Kidney (tissue), 22 donors: ENCODE measurements at places on chromosomes 3 and 15.

GRCh38 chr3:198112031-198112430 is 152.0 kb downstream of the LMLN start:
- DNase-seq = no peak

DNA sequence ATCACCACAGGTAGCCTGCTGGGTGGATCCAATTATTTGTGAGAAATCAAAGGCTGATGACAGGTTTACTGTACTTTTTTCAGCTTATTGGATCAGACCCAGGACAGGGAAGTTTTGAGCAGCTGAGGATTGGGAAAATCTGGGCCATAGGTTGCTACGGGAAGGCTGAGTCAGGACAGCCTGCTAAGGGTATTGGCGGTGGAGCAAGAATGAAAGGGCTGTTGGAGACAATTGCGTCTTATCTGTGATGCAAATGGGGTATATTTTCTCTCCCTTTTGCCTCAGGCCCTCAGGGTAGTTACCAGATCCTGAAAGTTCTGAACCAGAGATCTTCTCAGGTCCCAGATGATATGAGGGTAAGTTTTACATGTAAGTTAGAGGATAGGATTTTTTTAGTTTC is 317.7 kb downstream of the EDEM1 start:
- no peak for DNase-seq

- DNase-seq = peak; percentile 86
These were observed 62.1 kb upstream of the XCR1 start for GRCh38 chr3:46089237-46090011.

DNA sequence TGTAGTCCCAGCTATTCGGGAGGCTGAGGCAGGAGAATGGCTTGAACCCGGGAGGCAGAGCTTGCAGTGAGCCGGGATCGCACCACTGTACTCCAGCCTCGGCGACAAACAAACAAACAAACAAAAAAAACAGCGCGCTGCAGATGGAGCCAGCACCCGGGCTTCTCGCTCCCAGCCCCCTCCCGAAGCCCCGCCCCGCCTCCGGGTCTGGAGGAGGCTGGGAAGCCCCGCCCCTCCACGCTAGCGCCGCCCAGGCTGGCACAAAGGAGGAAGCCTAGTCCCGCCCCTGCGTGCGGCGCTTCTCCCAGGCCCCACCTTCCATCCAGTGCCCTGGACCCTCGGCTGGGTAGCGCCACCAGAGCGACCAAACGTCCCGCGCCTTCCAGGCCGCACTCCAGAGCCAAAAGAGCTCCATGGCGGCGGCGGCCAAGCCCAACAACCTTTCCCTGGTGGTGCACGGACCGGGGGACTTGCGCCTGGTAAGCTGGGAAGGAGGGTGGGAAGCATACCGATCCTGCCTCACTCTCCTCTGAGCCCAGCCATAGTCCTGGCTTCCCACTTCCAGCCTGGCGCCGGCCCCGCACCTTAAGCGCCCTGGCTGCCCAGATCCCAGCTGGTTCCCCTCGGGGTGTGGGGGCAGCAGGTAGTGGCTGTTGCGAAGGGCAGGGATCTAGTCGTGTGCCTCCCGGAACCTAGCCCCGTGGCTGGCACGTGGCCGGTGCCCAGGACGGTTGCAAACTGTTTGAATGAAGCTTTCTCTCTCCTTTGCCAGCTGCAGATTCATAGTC is at the start of gene SORD:
Gene SORD, plus strand, starts transcription at position 325 of the 788 bp plus-strand sequence. Its CDS starts 89 bp downstream, at position 414.
- DNase-seq = peak; percentile 97

DNA sequence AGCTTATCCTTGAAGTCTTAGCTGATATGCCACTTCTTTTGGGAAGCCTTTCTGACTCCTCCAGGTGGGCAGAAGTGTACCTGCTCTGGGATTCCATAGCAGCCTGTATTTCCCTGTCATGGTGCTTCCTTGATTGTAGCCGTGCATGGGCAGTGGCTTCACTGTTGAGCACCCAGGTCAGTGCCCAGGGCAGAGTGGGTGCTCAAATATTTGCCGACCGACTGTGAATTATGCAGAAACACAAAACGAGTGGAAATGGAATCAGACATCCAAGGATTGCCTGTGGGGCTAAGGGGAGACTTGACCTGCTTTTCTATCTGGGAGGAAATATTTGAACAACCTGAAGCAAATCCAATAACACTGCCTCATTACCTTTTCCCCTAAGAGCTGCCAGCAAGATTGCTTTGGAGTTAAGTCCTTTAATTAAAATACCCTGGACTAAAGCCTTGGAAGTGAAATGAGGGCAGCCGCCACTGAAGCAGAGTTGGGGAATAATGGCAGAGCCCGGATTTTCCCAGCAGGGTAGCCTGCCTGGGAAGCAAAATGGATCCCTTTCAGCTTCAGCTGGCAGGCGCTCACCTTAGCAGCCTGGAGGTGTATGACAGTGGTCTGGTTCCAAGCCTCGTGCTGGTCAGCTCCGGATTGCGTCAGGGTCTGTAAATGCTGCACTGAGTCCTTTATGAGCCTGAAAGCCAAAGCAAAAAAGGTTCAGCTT is 14.9 kb downstream of the ACOX2 start:
- peak; percentile 67 for DNase-seq

- no peak for DNase-seq
These were observed 4.4 kb upstream of the IQSEC1 start for GRCh38 chr3:13077431-13078162.
